ENCODE measurements at places on chromosomes 3 and 15.

- DNase-seq: no peak
These were observed 764.4 kb upstream of the NECTIN3 start for GRCh38 chr3:110307065-110307809.

DNA sequence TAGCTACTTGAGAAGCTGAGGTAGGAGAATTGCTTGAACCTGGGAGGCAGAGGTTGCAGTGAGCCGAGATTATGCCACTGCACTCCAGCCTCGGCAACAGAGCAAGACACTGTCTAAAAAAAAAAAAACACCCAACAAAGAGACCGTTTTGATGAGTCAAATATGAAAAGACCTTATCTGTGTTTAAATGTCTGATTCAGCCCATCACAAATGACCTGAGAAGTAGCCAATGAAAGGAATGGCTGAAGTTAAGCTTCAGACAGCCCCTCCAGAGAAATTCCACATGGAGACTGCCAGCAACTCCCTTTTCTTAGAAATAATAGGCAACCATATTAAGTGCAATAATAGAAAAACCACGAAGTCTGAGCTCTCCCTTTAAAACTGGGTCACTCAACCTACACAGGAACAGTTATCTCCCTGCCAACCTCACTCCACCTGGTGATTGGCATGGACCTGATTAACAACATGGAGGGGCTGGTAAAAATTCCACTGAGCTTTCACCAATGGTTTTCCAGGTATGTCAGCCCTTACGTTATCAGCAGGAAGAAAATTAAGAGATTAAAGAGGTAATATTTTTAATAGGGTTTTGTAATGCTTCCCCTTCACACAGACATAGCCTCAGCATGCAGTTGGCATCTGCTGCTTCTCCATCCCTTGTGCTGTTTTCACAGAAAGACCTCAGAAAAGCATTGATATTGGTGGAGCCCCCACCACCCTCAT is 238.1 kb upstream of the STT3B start:
- no peak for DNase-seq

DNA sequence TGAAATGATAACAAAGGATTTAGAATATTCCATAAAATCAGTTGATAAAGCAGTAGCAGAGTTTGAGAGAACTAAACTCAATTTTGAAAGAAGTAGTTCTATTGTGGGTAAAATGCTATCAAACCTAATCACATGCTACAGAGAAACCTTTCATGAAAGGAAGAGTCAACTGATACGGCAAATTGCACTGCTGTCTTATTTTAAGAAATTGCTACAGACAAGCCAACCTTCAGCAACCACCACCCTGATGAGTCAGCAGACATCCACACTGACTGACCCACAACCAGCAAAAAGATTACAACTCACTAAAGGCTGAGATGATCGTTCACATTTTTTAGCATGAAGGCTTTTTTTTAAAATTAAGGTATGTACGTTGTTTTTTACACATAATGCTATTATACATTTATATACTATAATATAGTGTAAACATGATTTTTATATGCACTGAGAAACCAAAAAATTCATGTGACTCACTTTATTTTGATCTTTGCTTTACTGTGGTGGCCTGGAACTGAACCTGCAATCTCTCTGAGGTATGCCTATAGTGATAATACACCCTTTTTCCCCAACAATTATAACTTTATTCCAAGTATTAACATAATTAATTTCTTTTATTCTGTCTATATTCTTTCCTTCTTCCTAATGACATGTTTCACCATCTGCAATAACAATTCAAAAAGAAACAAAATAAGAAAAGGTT is 109.9 kb downstream of the TBC1D5 start:
- no peak for DNase-seq

GRCh38 chr3:77160931-77161497 is 121.1 kb downstream of the ROBO2 start:
- DNase-seq: no peak

GRCh38 chr3:121096953-121097352 is 188.9 kb downstream of the STXBP5L start:
- no peak for DNase-seq

GRCh38 chr15:41934843-41935242 is 37.5 kb downstream of the EHD4 start:
- no peak for DNase-seq

Measured in nucleus accumbens (tissue), 56 donors.